Stimulated activated CD4-positive, alpha-beta T cell treated with anti-CD3 and anti-CD28 coated beads, Interleukin-2, amount 100 ng/mL, for 24 hours (primary cell): ENCODE measurements at places on chromosomes 5 and 9.

DNA sequence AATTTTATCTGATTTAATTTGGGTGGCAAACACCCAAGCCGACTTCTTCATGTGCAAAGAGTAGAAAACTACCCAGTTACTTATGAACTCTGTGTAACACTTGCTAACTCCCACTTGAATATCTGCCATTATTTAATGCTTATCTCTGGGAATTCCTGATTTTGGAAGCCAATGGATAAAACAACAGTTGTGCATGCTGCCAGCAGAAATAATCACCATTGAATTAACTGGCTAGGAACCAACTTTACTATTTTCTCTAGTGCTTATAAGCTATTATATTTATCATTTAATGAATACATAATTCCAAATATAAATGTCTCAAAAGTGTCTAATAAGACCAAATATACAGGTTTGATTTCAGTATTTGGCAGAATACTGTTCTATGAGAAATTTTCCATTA is 85.7 kb downstream of the IZUMO3 start:
- DNase-seq: no peak

GRCh38 chr9:89046832-89047231 is 55.6 kb downstream of the S1PR3 start:
- DNase-seq: no peak

DNA sequence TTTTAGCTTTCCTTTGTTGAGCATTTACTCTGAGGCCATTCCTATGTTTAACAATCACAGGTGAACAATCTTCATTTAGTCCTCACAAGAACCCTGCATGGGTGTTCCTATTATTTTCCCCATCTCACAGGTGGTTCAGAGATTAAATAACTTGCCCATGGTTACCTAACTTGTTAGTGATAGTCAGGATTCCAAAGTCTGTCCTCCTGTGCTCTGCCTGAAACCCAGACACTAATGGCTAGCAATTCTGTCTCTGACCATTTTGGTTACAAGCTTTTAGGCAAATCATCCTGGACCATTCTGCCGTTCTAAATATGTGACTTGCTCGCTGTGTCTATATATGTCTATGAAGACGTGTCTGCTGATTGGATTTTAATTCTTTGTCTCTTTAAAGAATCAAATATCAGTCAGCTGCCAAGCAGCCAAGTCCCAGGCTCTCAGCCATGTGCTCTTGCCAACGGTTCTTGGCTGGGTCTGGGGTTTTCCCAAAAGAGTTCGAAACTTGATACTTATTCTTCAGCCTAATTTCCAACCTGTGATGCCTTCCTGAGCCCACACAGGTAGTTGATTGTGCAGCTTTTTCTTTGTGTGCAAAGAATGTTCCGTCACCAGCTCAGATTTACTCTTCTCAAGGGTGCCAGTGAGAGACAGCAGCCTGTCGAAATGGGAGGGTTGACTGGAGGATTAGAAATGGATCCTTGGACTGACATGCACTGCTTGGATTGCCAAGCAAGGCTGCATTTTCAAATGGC is 121.7 kb downstream of the NREP start:
- no peak for DNase-seq

DNA sequence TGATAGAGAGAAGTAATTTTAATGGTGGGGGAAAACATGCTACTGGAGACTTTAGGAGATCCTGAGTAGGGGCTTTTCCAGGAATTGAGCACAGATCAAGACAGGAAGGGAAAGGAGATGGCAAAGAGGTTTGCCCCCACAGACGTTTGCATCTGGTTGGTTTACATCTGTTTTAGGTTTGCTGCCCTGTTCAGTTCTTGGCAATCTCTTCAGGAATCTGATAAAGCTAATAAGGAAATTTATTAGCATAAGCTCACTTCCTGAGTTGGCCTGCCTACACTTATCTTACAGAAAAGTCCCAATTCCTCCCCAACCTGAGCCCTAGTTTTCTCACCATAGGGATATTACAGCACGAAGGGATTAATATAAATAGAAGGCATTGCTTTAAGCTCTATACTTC is 3.4 kb upstream of the CFAP95 start:
- no peak for DNase-seq

- no peak for DNase-seq
Observed at GRCh38 chr9:98929071-98929470, 14.6 kb upstream of the COL15A1 start.
